ENCODE measurements at places on chromosomes 1 and 21. TPM values are rescaled to one million over a fixed set of nuclear protein-coding genes. Genes with fewer than 3 reads are reported as not detected.

LIN28A gene
- total RNA-seq: not detected

GRCh38 chr1:160200786-160201185, 4.4 kb upstream of the PEA15 start:
- H3K4me3 ChIP-seq: no peak overlapping the region
- H3K27me3 ChIP-seq: no peaks in the 10 kb centered on the region
- no peak overlapping the region for H3K27ac ChIP-seq
- no peaks in the 10 kb centered on the region for H3K36me3 ChIP-seq

OR2L2 gene
- total RNA-seq: 0.66 TPM

TMEM81 gene
- 2.5 TPM for total RNA-seq

DNA sequence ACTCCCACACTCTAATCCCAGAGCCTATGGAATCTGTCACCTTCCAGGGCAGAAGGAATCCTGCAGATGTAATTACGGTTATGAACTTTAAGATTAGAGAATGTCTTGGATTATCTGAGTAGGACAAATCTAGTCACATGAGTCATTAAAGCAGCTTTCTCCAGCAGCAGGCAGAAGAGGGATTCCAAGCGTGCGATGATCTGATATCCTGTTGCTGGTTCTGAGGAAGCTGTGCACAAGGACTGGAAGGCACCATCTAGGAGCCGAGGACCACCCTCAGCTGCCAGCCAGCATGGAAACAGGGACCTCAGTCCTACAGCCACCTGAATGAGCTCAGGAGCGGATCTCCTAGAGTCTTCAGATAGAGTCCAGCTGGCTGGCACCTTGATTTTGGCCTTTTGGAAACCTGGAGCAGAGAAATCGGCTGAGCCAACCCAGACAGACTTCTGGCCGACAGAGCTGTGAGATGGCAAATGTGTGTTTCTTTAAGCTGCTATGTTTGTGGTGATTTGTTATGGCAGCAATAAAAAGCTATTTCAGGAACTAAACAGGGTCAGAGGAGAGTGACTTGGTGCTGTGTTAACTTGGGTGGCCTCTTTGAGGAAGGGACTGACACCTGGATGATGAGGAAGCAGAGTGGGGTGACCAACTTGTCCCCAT, 34.5 kb downstream of the LRRN2 start:
- no peaks in the 10 kb centered on the region for H3K36me3 ChIP-seq
- H3K4me3 ChIP-seq: no peak overlapping the region
- no peaks in the 10 kb centered on the region for H3K4me1 ChIP-seq
- no peak for DNase-seq
- no peaks in the 10 kb centered on the region for H3K27me3 ChIP-seq

DNA sequence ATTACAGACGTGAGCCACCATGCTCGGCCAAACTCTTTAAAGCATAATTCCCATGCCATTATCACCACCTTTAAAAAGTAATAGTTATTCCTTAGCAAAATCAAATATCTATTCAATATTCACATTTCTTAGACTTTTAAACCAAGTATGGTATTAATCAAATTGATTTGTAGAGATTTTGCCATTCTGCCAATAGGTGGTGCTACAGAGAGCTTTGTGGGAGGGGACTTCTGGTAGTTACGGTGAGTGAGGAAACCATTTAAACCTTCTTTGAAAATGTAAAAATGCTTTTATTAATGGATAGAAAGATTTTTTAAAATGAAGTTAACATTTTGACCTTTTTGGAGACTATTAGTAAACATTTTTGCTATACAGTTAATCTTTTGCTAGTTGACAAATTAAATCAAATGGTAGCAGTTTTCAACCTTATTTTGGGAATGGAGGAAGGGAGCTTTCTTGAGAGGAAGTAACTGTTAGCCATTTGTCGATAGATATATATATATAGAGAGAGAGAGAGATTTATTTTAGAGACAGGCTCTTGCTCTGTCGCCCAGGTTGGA, 19.3 kb downstream of the IARS2 start:
- H3K4me3 ChIP-seq: no peak overlapping the region
- H3K36me3 ChIP-seq: peaks cover 9% of the 10 kb centered on the region
- no peaks in the 10 kb centered on the region for H3K4me1 ChIP-seq

DNA sequence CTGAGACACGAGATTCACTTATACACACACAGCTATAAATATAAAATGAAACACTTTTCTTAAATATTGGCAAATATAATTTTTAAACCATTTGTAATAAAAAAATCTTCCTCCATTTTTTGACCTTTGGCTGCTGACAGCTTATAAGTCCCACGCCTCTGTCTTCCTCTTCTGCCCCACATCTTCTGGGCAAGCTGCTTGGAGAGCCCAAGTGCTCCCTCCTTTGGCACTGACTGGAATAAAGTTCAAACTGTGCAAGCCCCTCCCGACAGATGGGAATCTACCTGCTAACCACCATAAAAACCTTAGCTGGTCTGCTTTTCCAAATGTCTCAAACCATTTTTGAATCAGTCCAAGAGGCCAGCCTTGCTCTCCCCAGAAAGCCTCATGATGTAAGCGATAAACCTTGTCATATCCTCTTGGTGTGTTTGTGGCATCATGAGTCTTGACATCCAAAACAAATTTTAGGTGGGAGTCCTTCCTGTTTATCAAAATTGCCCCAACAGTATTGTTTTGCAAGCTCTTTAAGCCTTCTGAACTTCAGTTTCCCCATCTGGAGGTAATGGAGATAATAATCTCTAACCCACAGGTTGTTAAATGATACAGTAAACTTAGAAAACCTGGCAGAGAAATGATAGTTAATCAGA, 99.8 kb downstream of the SNX7 start:
- H3K4me3 ChIP-seq: no peak overlapping the region
- DNase-seq: no peak
- H3K27me3 ChIP-seq: no peaks in the 10 kb centered on the region
- no peaks in the 10 kb centered on the region for H3K36me3 ChIP-seq
- no peaks in the 10 kb centered on the region for H3K4me1 ChIP-seq

GRCh38 chr1:1200876-1201810, 5.2 kb downstream of the TNFRSF18 start:
- peak overlapping the region; percentile 63 for H3K4me3 ChIP-seq
- no peaks in the 10 kb centered on the region for H3K27me3 ChIP-seq
- no peak for DNase-seq
- no peaks in the 10 kb centered on the region for H3K4me1 ChIP-seq

DNA sequence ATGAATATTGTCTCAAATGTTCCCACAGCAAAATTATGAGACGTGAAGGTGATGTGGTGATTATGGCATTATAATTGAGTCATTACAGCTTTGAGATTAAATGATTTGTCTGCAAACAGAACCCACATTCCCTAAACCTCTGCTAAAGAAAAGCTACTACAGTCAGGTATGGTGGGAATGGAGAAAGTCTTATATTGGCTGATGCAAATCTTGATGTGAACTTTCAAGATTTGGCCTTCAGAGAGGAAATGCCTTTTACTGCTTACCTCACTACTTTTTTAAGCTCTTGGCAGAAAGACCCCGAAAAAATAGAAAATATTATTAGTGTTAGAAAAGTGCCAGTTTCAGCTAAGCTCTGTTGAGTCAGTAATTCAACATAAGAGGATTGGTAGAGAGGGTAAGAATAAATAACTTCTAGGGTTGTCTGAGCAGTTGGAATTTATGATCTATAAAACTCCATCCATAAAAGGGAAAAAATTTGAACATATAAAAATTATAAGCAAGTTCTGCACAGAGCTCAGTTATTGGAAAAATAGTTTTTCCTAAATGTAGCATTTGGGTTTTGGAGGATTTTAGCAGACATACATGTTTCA, 47.8 kb upstream of the RGS5 start:
- no peak overlapping the region for H3K4me3 ChIP-seq
- no peak for DNase-seq
- H3K4me1 ChIP-seq: no peaks in the 10 kb centered on the region
- no peak overlapping the region for H3K27ac ChIP-seq

FCRL2 gene
- 0.66 TPM for total RNA-seq

TDRD5 gene
- 0.96 TPM for total RNA-seq

GBP6 gene
- total RNA-seq: not detected

TGFB2 gene
- 10.2 TPM for total RNA-seq

- no peaks in the 10 kb centered on the region for H3K4me1 ChIP-seq
- no peaks in the 10 kb centered on the region for H3K36me3 ChIP-seq
- peak overlapping the region; percentile 85 for H3K4me3 ChIP-seq
- H3K27ac ChIP-seq: peak overlapping the region; percentile 98
Measured at GRCh38 chr1:32816676-32817158, 441 bp downstream of the YARS1 start.

DNA sequence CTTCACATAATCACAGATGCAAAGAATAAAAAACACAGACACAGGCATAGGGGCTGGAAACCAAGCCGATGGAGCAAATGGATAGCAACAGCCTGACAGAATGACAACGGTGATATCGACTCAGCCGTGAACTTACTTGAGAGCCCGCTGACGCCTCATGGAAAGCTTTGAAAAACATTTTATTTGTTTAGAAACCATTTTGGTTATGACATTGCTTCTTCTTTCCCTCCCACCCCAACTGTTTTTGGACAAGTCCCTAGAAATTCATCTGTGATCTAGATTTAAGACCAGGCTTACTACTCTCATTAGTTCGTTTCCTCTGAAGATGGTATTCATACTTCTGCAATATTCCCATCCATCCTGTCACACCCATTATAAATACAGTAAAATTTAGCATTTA, 44.9 kb downstream of the PCSK9 start:
- H3K27ac ChIP-seq: no peak overlapping the region
- H3K4me3 ChIP-seq: no peak overlapping the region
- DNase-seq: no peak
- no peaks in the 10 kb centered on the region for H3K27me3 ChIP-seq
- no peaks in the 10 kb centered on the region for H3K4me1 ChIP-seq

DNA sequence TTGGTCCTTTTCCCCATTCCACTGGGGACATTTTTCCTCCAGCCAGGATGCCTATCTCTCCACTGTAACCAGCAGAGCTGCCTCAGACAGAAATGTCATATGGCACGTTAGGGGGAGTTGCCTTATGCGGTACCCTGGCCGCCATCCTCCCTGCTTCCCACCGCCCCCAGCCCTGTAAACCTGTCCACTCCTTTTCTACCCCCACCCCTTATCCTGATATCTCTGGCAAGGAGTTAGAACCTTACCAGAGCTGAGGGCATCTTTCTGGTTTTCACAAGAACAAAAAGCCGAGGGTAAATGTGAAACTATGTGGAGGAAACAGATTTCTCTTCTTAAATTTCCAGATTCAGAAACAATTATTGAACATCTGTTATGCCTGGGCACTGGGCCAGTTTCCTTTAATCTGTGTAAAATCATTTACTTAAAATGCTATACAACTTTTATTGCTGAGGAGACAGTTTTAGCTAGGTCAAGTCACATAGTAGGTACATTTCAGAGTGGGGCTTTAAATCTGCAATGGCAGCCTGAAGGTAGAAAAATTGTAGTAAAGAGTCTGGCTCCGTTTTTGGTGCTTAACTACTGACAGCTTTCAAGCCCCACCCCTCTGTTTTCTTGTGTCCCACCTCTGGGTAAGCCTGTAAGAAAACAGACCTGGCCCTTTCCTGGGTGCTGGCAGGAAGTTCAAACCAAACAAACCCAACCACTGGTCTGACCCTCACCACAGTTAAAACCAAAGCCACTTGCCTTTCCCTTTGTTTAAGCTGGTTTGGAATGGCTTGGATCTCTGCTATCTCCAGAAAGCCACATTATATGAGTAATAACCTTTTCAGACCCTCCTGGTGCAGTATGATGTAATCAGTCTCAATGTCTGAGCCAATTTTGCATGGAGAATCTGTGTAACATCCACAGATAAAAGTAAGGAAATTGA, 319.0 kb downstream of the HHAT start:
- no peaks in the 10 kb centered on the region for H3K36me3 ChIP-seq
- no peak for DNase-seq
- H3K4me1 ChIP-seq: no peaks in the 10 kb centered on the region
- no peaks in the 10 kb centered on the region for H3K27me3 ChIP-seq

- no peak for DNase-seq
- no peaks in the 10 kb centered on the region for H3K4me1 ChIP-seq
- no peaks in the 10 kb centered on the region for H3K27me3 ChIP-seq
- H3K4me3 ChIP-seq: no peak overlapping the region
Measured at GRCh38 chr1:20666146-20666545, 5.0 kb upstream of the DDOST start.

CFAP74 gene
- total RNA-seq: not detected

RAD54L gene
- 1.8 TPM for total RNA-seq

DNA sequence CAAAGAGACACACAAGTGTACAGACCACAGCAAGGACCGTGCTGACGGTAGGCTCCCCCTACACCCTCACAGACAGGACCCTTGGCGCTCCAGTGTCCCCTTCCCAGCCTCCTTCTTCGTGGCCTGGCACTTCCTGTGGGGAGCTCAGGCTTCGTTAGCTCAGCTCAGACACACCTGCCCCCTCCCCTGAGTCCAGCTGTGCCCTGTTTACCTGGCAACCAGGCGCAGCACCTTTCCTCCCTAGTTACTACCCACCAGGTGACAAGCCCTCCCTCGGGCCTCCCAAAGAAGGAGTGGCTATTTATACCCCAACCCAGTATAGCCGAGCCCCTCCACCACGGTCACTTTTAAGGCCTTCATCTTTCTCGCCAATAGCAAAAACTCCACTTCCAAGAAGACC, 4.7 kb downstream of the CELF3 start:
- no peaks in the 10 kb centered on the region for H3K4me1 ChIP-seq
- peaks cover 23% of the 10 kb centered on the region for H3K27me3 ChIP-seq
- no peak overlapping the region for H3K4me3 ChIP-seq
- DNase-seq: no peak

GRCh38 chr1:205422993-205423642, 1.3 kb upstream of the LEMD1 start:
- H3K4me1 ChIP-seq: no peaks in the 10 kb centered on the region
- H3K27me3 ChIP-seq: no peaks in the 10 kb centered on the region
- H3K27ac ChIP-seq: no peak overlapping the region
- DNase-seq: no peak

DNA sequence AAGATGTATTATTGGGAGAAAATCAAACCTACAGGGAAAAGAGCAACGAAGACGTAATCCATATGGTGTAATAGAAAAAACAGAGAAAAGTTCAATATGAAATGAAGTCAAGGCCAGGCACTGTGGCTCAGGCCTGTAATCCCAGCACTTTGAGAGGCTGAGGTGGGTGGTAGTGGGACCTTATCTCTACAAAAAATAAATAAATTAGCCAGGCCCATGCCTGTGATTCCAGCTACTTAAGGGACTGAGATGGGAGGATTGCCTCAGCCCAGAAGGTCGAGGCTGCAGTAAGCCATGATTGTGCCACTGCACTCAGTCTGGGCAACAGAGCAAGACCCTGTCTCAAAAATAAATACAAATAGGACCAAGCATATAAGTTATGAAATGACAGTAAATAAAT, 11.4 kb downstream of the DESI2 start:
- H3K27me3 ChIP-seq: no peaks in the 10 kb centered on the region
- DNase-seq: no peak
- H3K4me1 ChIP-seq: no peaks in the 10 kb centered on the region
- H3K4me3 ChIP-seq: no peak overlapping the region
- no peak overlapping the region for H3K27ac ChIP-seq
- no peaks in the 10 kb centered on the region for H3K36me3 ChIP-seq

SLC45A3 gene
- 1.3 TPM for total RNA-seq

- no peaks in the 10 kb centered on the region for H3K27me3 ChIP-seq
- no peak overlapping the region for H3K27ac ChIP-seq
- H3K4me3 ChIP-seq: no peak overlapping the region
- H3K4me1 ChIP-seq: no peaks in the 10 kb centered on the region
- no peaks in the 10 kb centered on the region for H3K36me3 ChIP-seq
- DNase-seq: no peak
Measured at GRCh38 chr1:72649991-72650390, 367.7 kb upstream of the NEGR1 start.

OR2T33 gene
- total RNA-seq: not detected

Measured in breast epithelium (tissue), 4 donors.